Naive thymus-derived CD8-positive, alpha-beta T cell (primary cell): ENCODE measurements at places on chromosomes 11 and 22.

DNA sequence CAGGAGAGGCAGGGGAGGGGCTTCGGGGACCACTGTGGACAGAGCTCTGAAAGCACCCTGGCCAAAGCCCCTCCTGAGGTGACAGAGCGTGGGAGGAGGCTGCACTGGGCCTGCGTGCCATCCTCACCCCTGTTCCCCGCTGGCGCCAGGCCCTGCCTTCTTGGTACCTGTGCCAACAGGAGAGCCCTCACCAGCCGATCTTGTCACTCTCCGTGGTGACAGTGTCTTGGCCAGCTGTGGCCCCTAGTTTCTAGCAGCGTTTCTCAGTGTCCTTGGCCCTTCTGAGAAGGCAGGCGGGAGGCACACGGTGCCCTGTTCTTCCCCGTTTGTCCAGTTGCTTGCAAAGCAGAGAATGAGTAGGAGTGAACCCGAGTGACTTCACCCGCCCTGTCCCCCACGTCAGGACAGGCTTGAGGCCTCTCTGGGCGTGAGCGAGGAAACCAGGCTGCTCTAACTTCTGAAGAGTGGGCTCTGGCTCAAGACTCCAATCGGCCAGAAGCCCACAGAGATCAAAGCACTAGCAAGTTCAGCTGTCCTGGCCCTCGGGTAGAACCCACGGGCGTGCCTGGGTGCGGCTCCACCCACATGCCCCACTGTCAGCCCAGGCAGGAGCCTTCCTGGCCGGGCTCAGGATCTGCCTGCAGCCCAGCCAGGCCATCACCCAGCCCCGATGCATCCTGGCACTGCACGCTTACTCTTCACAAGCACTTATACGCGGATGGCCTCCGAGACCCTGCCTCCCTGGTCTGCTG is 60.2 kb upstream of the EMID1 start:
- no peak for DNase-seq
- no peaks in the 10 kb centered on the region for H3K27me3 ChIP-seq
- no peaks in the 10 kb centered on the region for H3K4me1 ChIP-seq
- H3K4me3 ChIP-seq = no peak overlapping the region

DNA sequence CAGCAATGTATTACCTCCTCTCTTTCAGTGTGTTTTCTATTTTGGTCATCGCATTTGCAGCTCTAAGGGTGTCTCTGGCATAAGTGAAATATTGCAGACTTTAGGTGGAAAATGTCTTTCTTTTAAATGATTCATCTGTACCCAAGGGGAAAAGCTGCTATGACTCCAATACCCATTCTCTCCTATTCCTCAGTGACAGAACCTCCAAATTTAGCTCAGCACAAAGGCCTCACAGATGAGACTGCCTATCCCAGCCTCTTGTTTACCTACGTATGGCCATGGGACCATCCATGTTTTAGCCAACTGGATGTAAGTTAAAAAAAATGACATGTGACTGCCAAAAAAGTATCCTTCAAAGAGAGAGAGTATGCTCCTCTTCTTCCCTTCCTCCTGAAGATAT is 7.9 kb downstream of the MTMR2 start:
- no peaks in the 10 kb centered on the region for H3K27me3 ChIP-seq
- H3K4me1 ChIP-seq = peaks cover 28% of the 10 kb centered on the region
- no peak for DNase-seq

- H3K27me3 ChIP-seq = no peaks in the 10 kb centered on the region
- H3K27ac ChIP-seq = no peak overlapping the region
- H3K36me3 ChIP-seq = no peaks in the 10 kb centered on the region
- H3K4me3 ChIP-seq = no peak overlapping the region
- H3K4me1 ChIP-seq = peaks cover 9% of the 10 kb centered on the region
- DNase-seq = no peak
These were observed 149.8 kb downstream of the TTC17 start for GRCh38 chr11:43508511-43508918.

DNA sequence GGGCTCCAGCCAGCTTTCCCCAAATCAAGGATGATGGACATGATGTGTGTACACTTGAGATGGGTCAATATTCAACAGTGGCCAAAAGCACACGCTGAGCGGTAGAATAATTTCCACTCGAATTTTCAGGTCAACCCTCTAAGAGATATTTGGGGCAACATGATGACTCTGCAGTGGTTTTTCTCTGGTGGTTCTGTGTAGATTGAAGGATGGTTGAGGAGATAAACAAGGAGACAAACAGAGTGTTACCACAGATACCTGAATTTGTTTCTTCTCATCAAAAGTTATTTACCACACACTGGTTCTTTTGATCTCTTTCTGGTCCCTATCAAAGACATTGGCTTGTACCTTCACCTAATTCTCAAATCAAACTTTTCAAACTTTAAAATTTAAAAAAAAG is 242.0 kb downstream of the ETS1 start:
- H3K36me3 ChIP-seq = no peaks in the 10 kb centered on the region
- peaks cover 34% of the 10 kb centered on the region for H3K4me1 ChIP-seq
- H3K27me3 ChIP-seq = no peaks in the 10 kb centered on the region

DNA sequence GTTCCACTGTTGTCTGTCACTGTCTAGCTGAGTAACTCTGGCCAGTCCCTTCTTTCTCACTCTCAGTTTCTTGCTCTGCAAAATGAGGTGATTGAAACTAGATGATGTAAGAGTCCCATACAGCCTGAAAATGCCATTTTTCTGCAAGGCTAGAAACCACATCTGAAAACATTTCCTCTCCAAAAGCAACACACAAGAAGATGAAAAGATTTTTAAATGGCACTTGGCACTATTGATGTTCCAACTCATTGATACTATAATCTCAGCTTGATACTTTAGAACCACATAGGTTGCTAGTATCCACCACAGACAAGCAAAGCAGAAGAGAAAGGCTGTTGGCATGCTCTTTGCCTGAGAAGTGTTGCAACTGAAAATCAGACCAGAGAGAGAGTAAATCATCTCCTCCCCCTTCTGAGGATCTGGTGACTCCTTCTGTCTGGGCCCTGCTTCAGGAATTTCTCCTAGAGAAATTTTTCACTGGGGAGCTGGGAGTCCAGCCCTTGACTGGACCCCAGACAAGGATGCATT is 1217.9 kb downstream of the LRRC4C start:
- no peaks in the 10 kb centered on the region for H3K4me1 ChIP-seq
- DNase-seq = no peak
- H3K27ac ChIP-seq = no peak overlapping the region
- no peak overlapping the region for H3K4me3 ChIP-seq
- no peaks in the 10 kb centered on the region for H3K27me3 ChIP-seq

GRCh38 chr22:50004918-50005317 is 7.6 kb downstream of the IL17REL start:
- DNase-seq = no peak
- peaks cover 1% of the 10 kb centered on the region for H3K4me1 ChIP-seq

- peaks cover 55% of the 10 kb centered on the region for H3K4me1 ChIP-seq
- H3K36me3 ChIP-seq = peaks cover 6% of the 10 kb centered on the region
- no peak overlapping the region for H3K4me3 ChIP-seq
- H3K27me3 ChIP-seq = no peaks in the 10 kb centered on the region
- DNase-seq = no peak
These were observed 84.8 kb downstream of the SLC1A2 start for GRCh38 chr11:35334385-35335090.

GRCh38 chr11:86068951-86069407 is at the start of gene PICALM:
TSS of gene PICALM (minus strand) at chr11:86069084. CDS start at chr11:86068780, 304 bp downstream.
- no peaks in the 10 kb centered on the region for H3K36me3 ChIP-seq
- H3K27me3 ChIP-seq = no peaks in the 10 kb centered on the region
- peaks cover 21% of the 10 kb centered on the region for H3K4me1 ChIP-seq
- peak within 1 kb of the TSS; percentile 96 for H3K27ac ChIP-seq
- H3K4me3 ChIP-seq = peak within 1 kb of the TSS; percentile 98
- peak; percentile 91 for DNase-seq

DNA sequence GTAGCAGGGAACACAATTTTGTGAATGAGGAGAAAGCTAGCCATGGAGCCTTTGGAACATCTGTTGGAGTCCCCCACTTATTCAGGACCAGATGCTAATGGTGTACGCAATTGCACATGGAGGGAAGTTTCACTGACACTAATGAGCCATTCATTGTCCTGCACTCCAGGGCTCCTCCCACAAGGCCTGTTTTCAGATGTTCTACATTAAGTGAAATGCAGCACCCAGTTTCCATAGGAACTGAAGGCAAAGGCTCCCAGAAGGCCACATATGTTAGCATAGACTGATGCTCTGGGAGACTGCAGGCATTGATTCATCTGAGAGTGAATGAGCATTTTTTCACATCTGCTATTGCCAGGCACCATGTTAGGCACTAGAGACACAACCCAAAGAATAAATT is 399.5 kb downstream of the ETS1 start:
- no peaks in the 10 kb centered on the region for H3K27me3 ChIP-seq
- no peak overlapping the region for H3K4me3 ChIP-seq
- H3K4me1 ChIP-seq = peaks cover 30% of the 10 kb centered on the region
- DNase-seq = no peak

DNA sequence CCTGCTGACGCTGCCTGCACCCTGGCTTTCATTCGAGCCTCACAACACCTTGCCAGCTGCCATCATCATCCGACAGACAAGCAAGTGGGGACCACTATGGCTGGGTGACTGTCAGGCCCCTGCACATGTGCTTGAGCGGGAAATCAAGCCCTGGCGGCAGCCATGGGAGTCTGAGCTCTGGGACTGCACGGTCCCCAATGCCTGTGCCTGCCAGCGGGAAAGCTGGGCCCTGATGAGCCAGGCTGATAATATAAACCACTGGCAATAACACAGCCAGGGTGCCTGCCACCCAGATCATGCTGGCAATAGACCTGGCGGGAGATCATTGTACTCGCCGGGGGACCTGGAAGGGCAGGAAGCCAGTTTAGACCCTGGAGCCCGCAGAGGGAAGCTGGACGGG is 2.5 kb downstream of the FGF3 start:
- no peak for DNase-seq
- H3K4me3 ChIP-seq = no peak overlapping the region
- H3K36me3 ChIP-seq = no peaks in the 10 kb centered on the region
- no peak overlapping the region for H3K27ac ChIP-seq
- peaks cover 6% of the 10 kb centered on the region for H3K4me1 ChIP-seq
- H3K27me3 ChIP-seq = peaks cover 54% of the 10 kb centered on the region

- no peak for DNase-seq
- H3K36me3 ChIP-seq = peaks cover 6% of the 10 kb centered on the region
- H3K27ac ChIP-seq = no peak overlapping the region
- H3K27me3 ChIP-seq = no peaks in the 10 kb centered on the region
- H3K4me1 ChIP-seq = no peaks in the 10 kb centered on the region
These were observed 30.8 kb downstream of the CCDC90B start for GRCh38 chr11:83255366-83255765.

DNA sequence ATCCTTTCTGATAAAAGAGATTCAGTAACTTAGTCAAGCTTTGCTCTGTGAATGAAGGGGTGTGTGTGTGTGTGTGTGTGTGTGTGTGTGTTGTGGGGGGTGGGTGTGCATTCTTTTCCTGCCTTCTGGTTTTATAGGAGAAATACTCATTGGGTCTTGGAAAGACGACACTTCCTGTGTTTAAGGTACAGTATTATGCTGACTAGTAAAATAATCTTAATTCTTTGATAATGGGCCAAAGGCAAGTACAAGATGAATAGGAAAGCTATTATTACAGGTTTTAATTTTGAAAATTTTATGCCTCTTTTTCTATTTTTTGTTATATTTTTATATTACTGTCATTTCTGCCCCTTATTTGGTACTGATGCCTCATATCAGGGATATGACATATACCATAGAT is 26.1 kb downstream of the HSD17B12 start:
- H3K4me3 ChIP-seq = no peak overlapping the region
- no peak overlapping the region for H3K27ac ChIP-seq
- peaks cover 5% of the 10 kb centered on the region for H3K4me1 ChIP-seq
- H3K27me3 ChIP-seq = no peaks in the 10 kb centered on the region
- peaks cover 7% of the 10 kb centered on the region for H3K36me3 ChIP-seq

DNA sequence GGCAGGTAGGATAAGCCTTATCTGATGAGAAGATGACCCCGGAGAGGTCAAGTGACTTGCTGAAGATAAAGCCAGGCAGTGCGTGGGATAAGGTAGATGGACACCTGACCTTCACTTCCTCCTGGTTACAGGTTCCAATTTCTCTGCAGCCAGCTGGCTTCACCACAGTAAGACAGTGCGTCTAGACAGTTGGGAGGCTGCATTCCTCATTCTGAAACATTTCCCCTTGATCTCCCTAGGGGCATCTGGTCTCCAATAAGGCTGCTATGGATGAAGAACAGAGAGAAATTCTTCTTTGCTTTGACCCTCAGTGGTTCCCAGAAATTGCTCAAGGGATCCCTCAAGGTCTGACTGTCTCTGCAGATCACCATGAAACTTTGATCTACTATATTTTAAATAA is 211.3 kb downstream of the MYO18B start:
- no peaks in the 10 kb centered on the region for H3K36me3 ChIP-seq
- H3K27me3 ChIP-seq = peaks cover 4% of the 10 kb centered on the region
- no peak overlapping the region for H3K4me3 ChIP-seq
- DNase-seq = no peak
- no peaks in the 10 kb centered on the region for H3K4me1 ChIP-seq

- H3K27me3 ChIP-seq = peaks cover 13% of the 10 kb centered on the region
- DNase-seq = no peak
- H3K4me3 ChIP-seq = no peak overlapping the region
- no peak overlapping the region for H3K27ac ChIP-seq
These were observed 87.5 kb downstream of the ENTHD1 start for GRCh38 chr22:39806109-39806508.

- peaks cover 1% of the 10 kb centered on the region for H3K36me3 ChIP-seq
- no peak overlapping the region for H3K4me3 ChIP-seq
- DNase-seq = no peak
- H3K4me1 ChIP-seq = peaks cover 28% of the 10 kb centered on the region
These were observed 2.4 kb upstream of the ARSA start for GRCh38 chr22:50630376-50630775.
